ENCODE measurements at places on chromosomes 12 and 14.

DNA sequence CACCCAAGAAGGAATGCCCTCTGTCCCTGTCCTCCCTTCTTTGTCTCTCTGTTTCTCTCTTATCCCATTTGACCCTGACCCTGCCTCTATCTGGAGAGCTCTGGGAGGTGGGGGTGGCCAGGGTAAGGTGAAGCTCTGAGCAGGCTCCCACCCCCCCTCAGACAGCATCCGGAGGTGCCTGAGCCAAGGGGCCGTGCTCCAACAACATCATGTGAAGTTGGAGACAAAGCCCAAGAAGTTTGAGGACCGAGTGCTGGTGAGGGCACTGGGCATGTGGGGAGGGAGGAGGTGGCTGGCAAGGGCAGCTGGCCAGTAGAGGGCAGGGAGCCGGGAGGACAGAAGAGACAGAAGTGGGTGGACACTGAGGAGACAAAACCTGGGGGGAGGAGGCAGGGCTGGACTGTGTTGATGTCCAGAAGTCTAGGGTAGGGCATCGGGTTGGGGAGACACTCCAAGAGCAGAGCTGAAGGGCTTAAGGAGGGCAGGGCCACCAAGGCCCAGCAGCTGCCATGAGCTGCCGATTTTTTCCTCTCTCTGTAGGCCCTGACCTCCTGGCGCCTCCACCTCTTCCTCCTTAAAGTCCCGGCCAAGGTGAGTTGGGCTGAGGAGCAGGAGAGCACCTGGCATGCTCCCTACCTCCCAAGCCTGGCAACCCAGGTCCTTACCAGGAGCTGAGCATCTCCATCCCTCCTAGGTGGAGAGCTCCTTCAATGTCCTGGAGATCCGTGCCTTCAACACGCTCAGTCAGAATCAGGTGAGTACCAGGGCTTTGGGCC, 1.9 kb downstream of the CARMIL3 start:
- peak overlapping the region; percentile 78 for H3K4me3 ChIP-seq
- peaks cover 11% of the 10 kb centered on the region for H3K36me3 ChIP-seq
- no peaks in the 10 kb centered on the region for H3K27me3 ChIP-seq
- peaks cover 41% of the 10 kb centered on the region for H3K4me1 ChIP-seq
- ATAC-seq = no peak

- H3K27ac ChIP-seq = no peak overlapping the region
- H3K36me3 ChIP-seq = no peaks in the 10 kb centered on the region
- ATAC-seq = no peak
- no peaks in the 10 kb centered on the region for H3K27me3 ChIP-seq
- no peaks in the 10 kb centered on the region for H3K4me1 ChIP-seq
Observed at GRCh38 chr14:26839481-26839880, 241.6 kb upstream of the NOVA1 start.

DNA sequence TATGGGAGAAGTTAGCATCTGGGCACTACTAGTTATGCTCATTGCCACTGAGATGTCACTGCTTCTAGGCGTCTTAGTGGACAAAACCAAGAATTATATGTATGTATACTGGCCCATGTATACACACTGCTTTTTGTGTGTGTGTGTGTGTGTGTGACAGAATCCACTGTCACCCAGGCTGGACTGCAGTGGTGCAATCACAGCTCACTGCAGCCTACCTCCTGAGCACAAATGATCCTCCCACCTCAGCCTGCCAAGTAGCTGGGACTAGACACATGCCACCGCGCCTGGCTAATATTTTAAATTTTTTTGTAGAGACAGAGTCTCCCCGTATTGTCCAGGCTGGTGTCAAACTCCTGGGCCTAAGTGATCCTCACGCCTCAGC, 25.2 kb downstream of the LIMA1 start:
- peaks cover 7% of the 10 kb centered on the region for H3K4me1 ChIP-seq
- H3K27me3 ChIP-seq = no peaks in the 10 kb centered on the region
- H3K4me3 ChIP-seq = no peak overlapping the region
- H3K27ac ChIP-seq = no peak overlapping the region
- ATAC-seq = no peak

DNA sequence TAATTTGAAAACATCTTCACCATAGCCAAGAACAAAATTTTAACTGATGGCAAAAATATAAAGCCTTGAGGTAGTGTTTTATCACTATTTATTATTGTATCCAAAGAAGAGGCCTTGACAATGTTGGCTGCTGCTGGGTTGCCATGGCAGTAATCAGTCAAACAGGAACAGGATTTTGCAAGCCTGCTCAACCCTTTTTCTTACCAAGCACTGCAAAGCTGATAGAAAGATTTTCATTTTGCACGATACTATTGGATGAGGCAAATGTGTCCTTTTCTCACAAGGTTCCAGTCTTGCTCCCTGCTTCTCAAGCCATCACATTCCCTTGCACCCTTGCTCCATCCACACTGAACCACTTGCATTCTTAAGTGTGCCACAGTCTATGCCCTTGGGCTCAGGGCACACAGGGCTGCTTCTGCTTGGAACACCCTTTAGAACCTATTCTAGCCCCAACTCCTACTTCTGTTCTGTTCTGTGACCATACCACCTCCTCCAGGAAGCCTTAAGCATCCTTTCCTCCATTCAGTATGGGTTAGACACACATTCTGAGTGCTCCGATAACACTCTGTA, 76.5 kb upstream of the AMIGO2 start:
- ATAC-seq = no peak
- peaks cover 29% of the 10 kb centered on the region for H3K4me1 ChIP-seq
- H3K36me3 ChIP-seq = peaks cover 20% of the 10 kb centered on the region
- H3K27ac ChIP-seq = no peak overlapping the region
- no peaks in the 10 kb centered on the region for H3K27me3 ChIP-seq
- no peak overlapping the region for H3K4me3 ChIP-seq

DNA sequence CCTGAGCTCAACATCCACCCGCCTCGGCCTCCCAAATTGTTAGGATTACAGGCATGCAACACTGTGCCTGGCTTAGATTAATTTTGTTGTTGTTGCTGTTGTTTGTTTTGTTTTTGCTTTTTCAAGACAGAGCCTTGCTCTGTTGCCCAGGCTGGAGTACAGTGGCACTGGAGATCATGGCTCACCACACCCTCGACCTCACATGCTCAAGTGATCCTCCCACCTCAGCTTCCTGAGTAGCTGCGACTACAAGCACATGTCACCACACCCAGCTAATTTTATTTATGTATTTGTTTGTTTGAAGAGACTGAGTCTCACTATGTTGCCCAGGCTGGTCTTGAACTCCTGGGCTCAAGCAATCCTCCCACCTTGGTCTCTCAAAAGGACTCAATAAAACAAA, 26.7 kb downstream of the CRY1 start:
- H3K27me3 ChIP-seq = no peaks in the 10 kb centered on the region
- ATAC-seq = no peak
- no peak overlapping the region for H3K27ac ChIP-seq
- peaks cover 12% of the 10 kb centered on the region for H3K36me3 ChIP-seq
- H3K4me1 ChIP-seq = no peaks in the 10 kb centered on the region

DNA sequence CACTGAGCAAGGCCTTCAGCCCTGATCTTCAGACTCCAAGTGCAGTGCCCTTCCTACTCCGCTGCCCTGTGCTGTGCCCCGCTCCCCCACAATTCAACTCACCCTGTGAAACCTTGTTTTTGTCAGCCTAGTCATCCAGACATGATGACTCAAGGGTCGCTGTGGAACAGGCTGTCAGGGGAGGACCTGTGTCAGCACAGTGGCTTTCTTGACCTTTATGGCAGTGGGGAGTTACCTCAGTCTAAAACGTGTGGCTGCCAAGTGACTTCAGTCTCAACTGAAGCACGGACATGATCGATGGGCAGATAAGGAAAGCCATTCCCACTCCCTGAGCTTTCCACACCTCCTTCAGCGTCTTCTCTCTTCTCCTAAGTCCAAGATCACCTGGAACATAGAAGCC, 16.3 kb upstream of the FLVCR2 start:
- H3K27ac ChIP-seq = peak overlapping the region; percentile 71
- H3K4me3 ChIP-seq = no peak overlapping the region
- peak; percentile 87 for ATAC-seq
- H3K36me3 ChIP-seq = peaks cover 4% of the 10 kb centered on the region
- no peaks in the 10 kb centered on the region for H3K27me3 ChIP-seq

DNA sequence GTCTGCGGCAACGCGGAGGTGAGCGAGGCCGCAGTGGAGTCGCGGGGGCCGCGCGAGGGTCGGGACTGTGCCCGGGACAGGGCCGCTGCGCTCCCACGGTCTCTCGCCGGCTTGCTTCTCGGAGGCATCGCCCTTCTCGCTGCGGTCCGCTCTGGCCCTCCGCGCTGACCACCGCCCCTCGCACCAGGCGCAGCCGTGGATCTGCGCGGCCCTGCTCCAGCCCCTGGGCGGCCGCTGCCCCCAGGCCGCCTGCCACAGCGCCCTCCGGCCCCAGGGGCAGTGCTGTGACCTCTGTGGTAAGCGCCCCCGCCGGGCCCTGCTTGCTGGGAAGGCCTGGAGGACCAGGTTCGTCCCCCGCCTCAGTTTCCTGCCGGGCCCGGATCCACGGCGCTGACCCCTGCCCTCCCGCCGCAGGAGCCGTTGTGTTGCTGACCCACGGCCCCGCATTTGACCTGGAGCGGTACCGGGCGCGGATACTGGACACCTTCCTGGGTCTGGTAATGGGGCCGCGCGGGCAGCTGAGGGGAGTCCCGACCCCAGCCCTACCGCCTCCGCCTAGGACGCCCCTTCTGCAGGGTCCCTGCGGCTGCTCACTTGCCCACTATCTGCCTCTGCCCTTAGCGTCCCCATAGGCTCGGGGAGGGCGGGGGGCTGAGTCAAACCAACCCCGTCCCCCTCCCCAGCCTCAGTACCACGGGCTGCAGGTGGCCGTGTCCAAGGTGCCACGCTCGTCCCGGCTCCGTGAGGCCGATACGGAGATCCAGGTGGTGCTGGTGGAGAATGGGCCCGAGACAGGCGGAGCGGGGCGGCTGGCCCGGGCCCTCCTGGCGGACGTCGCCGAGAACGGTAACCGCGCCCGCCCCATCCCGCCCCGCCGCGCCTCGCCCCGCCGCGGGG, 7.0 kb downstream of the AMN start:
- H3K27me3 ChIP-seq = no peaks in the 10 kb centered on the region
- ATAC-seq = no peak
- peaks cover 10% of the 10 kb centered on the region for H3K36me3 ChIP-seq
- H3K27ac ChIP-seq = no peak overlapping the region

DNA sequence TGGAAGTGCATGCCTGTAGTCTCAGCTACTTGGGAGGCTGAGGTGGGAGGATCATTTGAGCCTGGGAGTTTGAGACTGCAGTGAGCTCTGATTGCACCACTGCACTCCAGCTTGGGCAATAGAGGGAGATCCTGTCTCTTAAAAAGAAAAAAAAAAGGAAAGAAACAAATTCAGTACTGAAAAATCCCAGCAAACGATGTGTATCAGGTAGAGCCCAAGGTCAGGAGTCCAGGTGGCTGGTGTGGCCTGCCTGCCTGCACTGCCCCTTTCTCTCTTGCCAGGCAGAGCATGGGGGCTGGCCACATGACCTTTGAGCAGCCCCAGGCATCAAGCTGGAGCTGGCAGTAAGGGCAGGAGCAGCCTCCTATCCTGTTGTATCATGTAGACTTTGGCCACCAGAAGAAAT, 31.8 kb downstream of the ELK3 start:
- peaks cover 45% of the 10 kb centered on the region for H3K36me3 ChIP-seq
- no peak overlapping the region for H3K4me3 ChIP-seq
- H3K4me1 ChIP-seq = peaks cover 61% of the 10 kb centered on the region
- no peaks in the 10 kb centered on the region for H3K27me3 ChIP-seq
- no peak for ATAC-seq
- H3K27ac ChIP-seq = peak overlapping the region; percentile 55

DNA sequence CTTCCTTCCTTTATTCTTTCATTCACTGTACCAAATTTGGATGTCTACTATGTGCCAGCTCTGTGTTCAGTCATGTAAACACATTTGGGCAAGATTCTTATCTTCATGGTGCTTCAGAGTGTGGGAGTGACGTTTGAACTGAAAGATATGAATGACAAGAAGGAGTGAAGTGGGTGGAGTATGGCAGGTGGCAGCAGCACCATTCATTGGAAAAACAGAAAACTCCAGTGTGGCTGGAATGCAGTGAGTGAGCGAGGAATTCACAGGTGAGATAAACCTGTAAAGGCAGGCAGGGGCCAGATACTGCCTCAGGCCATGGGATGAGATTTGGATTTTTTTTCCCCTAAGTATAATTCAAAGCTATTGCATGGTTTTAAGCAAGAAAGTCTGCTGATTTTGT, 140.7 kb upstream of the CCDC198 start:
- no peak overlapping the region for H3K4me3 ChIP-seq
- no peaks in the 10 kb centered on the region for H3K36me3 ChIP-seq
- H3K27ac ChIP-seq = no peak overlapping the region
- no peak for ATAC-seq
- no peaks in the 10 kb centered on the region for H3K27me3 ChIP-seq
- H3K4me1 ChIP-seq = no peaks in the 10 kb centered on the region

DNA sequence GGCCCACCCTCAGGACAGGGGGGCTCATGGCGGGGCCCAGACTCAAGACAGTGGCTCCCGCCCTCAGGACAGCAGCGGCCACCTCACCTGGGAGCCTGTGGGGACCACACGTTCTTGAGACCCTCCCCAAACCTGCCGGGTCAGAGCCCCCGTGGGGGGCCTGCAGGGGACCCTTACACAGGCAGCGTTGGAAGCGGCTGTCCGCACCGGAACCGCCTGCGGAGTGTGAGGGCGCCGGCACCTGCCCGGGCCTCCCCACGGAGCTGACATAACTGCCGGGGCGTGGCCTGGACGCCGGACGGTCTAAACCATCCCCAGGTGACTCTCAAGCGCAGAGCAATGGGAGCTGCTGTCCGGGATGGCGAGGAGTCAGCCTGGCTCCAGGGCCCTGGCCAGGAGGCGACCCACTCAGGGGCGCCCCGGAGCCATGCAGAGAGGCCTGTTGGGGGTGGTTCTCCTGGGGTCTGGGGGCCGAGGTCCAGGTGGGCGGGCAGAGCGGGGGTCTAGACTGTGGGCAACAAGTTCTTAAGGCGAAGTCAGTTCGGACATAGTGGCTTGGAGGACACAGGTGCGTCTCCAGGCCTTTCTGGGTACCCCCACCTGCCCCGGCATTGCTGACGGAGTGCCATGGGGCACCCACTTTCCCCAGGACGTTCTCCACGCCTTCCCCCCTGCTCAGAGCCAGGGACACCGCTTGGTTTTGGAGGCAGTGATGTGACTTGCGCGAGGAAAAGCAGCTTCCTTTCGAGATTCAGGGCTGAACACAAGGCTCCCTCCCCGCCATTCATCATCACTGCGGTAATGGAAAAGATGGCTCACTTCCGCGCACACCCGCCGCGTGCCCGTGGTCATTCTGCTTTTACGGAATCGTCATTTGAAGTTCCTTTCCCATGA, 23.2 kb downstream of the GALNT9 start:
- no peak overlapping the region for H3K4me3 ChIP-seq
- no peak overlapping the region for H3K27ac ChIP-seq
- no peaks in the 10 kb centered on the region for H3K36me3 ChIP-seq
- ATAC-seq = peak; percentile 27
- no peaks in the 10 kb centered on the region for H3K4me1 ChIP-seq

- no peak overlapping the region for H3K27ac ChIP-seq
- ATAC-seq = no peak
- H3K27me3 ChIP-seq = no peaks in the 10 kb centered on the region
- no peaks in the 10 kb centered on the region for H3K4me1 ChIP-seq
- no peaks in the 10 kb centered on the region for H3K36me3 ChIP-seq
Observed at GRCh38 chr14:91636604-91637003, 95.3 kb downstream of the CATSPERB start.

Measured in stimulated activated memory B cell treated with anti-CD40 and anti-IgM and Interleukin-4, amounts not matched to agents 10 μg/mL and 1 μg/mL and 100 μg/mL, for 72 hours (primary cell).